Heart left ventricle (tissue), 16 donors: ENCODE measurements at places on chromosomes 11 and 22.

DNA sequence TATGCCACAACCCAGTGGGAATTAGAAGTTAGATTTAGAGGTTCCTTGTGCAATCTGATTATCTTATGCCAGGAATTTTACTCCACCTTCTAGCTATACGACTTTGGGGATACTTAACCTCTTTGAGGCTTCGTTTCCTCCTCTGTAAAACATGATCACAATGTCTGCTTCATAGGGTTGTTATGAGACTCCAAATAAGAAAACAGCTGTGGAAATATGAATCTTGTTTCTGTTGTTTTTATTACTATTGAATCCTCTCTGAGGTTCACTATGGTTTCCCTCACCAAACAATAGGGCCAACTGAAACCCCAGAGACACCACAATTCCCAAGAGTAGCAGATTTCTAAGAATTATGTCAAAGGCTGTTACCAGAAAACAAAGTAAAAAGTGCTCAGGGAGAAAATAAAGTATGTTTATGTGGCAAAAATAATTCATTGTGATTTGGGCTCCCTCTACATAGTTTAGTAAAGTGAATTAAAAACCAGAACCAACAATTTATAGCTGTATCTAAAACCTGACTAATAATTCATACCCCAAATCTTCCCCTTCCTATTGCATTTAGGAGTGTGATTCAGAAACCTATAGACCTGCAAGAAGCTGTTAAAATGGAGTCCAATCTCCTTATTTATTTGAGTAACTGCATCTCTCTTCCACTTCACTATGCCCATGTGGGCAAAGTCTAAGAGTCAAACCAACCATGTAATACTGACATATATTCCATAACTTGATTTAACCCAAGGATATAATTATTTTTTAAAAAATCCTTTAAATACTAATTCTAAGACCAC lies 38.4 kb downstream of the AMBRA1 start:
- DNase-seq, result no peak

GRCh38 chr11:25536289-25536688 lies 795.6 kb upstream of the ANO3 start:
- DNase-seq, result no peak

DNA sequence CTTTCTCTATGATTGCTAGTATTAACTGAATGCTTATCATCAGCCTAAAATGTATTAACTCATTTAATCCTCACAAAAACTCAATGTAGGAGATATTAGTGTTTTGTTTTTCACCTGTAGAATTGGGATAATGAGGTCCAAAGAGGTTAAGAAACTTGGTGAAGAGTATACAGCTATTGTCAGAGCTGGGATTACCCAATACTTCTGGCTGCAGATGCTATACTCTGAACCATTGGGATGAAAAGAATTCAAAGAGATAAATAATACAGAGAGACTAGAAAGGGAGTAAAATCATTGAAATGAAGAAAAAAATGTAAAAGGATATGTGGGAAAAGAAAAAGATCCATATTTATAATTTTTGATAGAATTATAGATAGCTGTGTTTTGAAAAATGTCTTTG lies 137.1 kb downstream of the TRPC6 start:
- DNase-seq, result no peak

DNA sequence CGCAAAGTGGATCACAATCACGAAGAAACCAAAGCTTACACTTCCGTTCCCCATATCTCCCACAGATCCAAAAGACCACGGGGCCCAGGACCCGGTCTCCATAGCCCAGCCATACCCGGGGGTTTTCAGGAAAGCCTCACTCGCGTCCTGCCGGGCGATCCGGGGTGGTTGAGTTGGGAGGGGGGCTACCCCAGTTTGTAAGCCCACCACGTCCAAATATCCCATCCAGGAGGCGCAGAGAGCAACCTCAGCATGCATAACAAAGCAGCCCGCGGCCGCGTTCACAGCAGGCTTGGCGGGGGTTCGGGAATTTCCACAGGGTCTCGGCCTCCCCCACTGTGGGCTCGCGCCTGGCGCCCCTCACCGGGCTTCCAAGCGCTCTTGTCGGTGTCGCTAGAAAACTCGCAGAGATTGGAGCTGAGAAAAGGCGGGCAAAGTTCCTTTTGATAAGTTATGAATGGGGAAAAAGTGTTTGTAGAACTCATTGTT lies 9.5 kb downstream of the SDF2L1 start:
- no peak for DNase-seq

DNA sequence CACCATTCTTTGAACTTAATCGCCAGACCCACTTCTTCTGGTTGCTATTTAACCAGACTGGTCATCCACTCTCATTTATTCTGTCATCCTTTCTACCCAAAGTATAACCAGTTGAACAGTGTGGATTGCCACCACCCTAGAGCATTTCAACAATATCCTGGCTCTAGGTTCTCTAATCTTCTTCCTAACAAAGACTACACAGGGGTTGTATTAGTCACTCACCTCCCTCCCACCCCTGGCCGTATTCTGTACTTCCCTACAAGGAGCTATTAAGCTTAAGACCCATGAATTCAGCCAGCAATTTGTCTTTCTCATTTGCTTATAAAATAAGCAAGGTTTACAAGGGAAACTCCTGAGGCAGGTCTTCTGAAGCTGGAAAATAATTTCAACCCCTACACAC lies 46.9 kb upstream of the CEP126 start:
- no peak for DNase-seq

- peak; percentile 43 for DNase-seq
Observed at GRCh38 chr11:112734207-112734606, 227.0 kb upstream of the NCAM1 start.

DNA sequence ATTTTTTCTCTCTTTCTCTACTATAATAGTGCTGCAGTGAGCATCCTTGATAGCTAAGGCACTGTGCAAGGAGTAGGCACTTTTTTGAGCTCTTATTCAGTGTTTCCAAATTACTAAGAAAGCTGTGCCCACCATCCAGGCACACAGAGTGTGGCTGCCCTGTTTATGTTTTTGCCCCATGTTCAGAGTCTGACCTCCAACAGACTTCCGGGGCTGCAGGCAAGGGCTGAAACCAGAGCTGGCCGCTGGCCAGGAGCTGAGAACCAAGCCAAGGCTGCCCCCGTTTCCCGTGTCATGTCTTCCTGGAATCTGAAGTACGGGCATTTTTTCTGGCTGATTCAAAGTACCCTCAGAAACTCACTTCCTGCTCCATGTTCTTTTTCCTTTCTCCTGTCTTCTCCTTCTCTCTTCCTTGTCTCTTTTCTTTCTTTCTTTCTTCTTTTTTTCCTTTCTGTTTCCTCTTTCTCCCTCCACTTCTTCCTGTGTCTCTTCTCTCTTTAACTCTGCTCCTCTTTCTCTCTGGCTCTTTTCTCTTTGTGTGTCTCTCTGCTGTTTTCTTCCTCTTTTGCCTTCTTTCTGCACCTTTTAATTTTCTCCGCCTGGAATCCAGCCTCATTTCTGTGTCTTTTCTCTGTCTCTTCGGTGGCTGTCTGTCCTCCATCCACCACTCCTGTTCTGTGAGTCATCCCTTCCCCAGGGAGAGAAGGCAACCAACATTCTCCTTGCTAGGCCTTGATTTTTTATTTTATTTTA lies 17.0 kb upstream of the KCTD14 start:
- peak; percentile 58 for DNase-seq

GRCh38 chr11:9977554-9977953 lies 313.7 kb downstream of the SWAP70 start:
- DNase-seq, result no peak

DNA sequence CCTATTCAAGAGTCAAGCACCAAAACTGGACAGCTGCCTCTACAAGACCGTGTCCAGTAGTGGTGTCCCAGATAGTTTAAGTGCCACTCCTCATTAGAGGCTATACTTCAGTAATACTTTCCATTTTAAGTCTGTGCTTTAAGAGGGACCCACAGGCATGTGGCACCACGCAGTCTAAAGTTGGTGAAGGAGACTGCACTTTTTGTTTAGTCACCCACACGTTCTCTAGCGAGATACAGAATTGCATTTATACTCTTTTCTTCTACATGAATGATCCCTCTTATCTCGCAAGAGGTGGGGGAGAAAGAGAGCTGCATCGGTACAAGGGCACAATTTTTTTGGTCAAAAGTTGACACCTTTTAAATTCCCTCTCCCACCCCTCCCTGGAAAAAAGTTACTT lies 41.5 kb downstream of the DDX6 start:
- DNase-seq, result peak; percentile 51

DNA sequence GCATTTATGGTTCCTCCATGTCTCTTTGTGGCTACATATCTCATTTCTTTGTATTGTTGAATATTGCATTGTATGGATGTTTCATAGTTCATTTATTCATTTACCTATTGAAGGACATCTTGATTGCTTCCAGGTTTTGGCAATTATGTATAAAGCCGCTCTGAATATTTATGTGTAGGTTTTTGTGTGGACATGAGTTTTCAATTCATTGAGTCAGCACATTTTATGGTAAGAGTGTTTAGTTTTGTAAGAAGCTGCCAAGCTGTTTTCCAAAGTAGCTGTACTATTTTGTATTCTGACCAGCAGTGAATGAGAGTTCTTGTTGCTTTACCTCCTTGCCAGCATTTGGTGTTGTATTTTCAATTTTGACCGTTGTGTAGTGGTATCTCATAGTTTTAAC lies 39.2 kb downstream of the KDM2A start:
- no peak for DNase-seq

DNA sequence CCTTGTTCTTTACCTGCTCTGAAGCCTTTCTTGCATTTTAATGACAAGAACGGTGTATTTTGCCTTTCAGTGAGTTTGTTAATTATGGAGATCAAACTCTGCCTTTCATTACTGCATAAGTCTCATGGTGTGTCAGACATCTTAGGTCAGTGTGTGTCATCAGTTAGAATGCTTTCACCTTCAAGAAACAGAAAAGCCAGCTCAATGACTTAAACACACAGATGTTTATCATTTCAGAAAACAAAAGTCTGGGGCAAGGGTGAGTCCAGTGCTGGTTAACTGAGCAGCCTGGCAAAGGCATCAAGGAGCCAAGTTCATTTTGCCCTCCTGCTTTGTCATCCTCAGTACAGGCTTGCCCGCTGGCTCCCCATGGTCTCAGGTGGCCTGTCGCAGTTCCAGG lies 54.5 kb downstream of the PACS1 start:
- DNase-seq, result no peak

DNA sequence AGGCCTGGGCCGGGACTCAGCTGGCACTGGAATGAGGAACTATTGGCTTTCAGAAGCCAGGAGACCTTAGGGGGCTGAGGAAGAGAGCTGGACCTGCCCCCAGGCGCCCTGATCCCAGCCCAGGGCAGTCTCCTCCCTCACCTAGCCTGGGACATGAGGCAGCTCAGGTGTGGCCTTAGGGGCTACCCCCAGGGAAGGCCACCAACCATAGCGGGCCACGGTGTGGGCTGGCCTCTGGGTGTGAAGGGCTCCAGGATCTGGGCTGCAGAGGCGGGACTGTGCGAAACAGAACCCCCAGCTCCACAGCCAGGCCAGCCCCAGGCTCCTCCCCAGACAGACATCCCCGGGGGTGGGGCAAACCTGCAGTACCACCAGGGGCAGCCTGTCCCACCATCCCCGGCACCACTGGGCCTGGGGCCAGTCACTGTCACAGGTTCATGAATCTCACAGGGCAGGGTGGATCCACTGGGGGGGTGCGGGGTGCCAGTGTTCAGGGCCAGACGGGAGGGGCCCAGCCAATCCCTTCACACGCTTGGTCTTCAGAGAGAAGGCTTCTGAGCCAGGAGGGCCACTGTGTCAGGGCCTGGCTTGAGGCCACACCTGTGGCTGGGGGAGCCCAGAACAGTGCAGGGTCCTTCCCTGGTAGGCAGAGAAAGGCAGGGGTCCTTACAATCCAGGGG lies 3.5 kb downstream of the PLXNB2 start:
- no peak for DNase-seq

- no peak for DNase-seq
Observed at GRCh38 chr11:20599221-20600019, at the start of gene SLC6A5. TSS of gene SLC6A5 (plus strand) at chr11:20599608. CDS start at chr11:20599673, 65 bp downstream.

- DNase-seq, result no peak
Observed at GRCh38 chr22:19223617-19224016, 45.1 kb upstream of the SLC25A1 start.

GRCh38 chr11:35426351-35426750 lies 7.0 kb upstream of the SLC1A2 start:
- no peak for DNase-seq

GRCh38 chr11:86510097-86510496 lies 135.4 kb downstream of the CCDC81 start:
- no peak for DNase-seq

GRCh38 chr22:45777046-45777851 lies 105.6 kb downstream of the ATXN10 start:
- DNase-seq, result no peak

- no peak for DNase-seq
Observed at GRCh38 chr11:4887591-4887990, 5.9 kb downstream of the OR51T1 start.
